CD4-positive, alpha-beta T cell treated with Interleukin-15 for 4 hours (primary cell): ENCODE measurements at places on chromosomes 1 and 21.
A peak's percentile ranks its signal among the peaks of the same experiment; 100 is the strongest.

- DNase-seq: no peak
Observed at GRCh38 chr21:39073717-39074116, 109.5 kb downstream of the PSMG1 start.

DNA sequence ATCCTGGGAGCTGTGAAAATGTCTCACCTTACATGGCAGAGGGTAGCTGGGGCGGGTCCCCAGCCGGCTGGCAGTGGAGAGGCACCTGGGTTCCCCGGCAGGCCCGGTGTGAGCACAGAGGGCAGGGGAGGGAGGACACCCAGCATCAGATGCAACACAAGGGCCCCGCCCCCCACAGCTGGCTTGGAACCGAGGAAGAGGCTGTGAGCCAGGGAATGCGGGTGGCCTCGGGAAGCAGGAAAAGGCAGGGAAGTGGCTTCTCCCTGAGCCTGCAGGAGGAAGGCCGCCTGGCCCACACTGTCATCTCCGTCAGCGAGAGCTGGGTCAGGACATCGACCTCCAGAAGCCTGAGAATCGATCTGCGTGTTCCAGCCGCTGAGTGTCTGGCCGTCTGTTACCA lies 87.3 kb downstream of the SIK1 start:
- DNase-seq: no peak

DNA sequence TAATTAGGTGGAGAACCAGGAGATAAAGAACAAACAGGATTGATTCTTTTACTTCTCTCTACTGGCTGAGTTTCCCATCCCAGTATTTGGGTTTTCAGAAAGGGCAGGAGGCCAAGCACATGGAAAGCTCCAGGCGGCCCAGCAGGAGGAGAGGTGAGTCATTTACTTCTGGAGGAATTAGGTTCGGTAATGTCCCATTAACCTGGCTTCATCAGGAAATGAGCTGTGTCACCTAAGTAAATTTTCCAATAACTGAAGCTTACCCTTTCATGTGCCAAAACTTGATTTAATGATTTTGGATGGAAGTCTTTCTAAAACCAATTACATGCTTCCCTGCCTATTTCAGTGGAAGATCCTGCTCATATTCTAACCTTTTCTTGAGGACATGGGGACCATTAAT lies 257.6 kb upstream of the USP24 start:
- DNase-seq: no peak

GRCh38 chr1:6148497-6149241 lies 31.5 kb downstream of the CHD5 start:
- DNase-seq: peak; percentile 51

DNA sequence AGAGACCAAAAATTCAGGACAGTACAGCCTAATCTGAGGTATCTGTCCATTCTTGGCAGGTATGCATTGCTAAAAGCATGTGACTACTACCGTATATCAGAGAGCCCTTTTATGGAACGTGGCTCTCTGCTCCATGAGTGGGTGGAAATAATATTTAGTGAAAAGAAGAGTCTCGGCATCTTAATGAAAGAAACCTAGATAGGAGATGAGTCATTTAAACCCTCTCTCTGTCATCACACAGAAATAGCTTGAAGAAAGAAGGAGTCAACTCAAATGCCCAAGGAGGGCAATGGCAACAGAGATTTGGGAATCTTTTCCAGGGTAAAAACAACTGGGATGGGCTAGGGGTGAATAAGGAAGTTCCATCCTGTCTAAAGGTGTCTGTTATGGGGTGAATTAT lies 528.2 kb downstream of the SMYD3 start:
- no peak for DNase-seq

DNA sequence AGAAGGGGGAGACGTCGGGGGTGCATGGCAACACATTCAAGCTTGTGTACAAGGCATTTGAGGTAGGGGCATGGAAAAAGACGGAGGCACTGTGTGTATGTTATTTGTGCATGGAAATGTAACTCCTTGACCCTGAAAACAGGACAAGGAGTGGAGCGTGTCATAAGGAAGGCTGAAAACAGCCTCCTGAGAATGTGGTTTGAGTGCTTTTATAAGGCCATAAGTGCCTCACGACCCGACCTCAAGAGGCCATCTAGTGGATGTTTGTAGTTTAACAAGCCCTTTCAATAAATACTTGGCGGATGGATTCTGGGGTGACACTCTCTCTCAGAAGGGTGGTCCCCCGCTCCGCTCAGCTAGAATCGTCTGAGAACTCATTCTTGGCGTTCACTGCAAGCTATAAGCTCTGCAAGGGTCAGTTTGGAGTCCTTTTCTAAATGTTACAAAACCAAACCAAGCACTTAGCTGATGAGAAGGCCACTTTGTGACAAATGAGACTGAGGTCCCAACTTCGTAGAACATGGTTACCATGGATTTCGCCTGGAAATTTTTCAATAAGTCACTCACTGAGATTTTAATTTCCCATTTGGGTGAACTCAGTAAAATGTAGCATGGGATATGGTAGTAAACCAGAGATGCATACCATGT lies 38.8 kb upstream of the CLCA4 start:
- DNase-seq: peak; percentile 27

DNA sequence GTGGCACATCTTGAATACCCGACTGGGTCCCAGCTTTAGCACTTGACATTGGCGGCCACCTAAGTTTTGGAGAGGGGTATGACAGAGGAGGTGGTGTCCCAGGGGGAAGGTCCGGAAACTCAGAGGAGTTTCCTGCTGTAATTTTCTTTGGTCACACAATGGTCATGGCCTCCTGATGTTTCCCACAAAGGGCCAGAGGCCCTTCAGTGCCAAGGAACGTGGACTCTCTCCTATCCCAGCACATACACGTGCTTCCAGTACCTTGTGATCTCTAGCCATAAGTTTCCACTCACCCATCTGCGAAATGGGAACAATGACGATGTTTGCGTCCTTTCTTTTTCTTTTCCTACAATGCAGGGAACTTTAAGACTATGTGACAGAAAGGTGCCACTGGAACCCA lies 13.2 kb downstream of the CAPN2 start:
- DNase-seq: no peak

DNA sequence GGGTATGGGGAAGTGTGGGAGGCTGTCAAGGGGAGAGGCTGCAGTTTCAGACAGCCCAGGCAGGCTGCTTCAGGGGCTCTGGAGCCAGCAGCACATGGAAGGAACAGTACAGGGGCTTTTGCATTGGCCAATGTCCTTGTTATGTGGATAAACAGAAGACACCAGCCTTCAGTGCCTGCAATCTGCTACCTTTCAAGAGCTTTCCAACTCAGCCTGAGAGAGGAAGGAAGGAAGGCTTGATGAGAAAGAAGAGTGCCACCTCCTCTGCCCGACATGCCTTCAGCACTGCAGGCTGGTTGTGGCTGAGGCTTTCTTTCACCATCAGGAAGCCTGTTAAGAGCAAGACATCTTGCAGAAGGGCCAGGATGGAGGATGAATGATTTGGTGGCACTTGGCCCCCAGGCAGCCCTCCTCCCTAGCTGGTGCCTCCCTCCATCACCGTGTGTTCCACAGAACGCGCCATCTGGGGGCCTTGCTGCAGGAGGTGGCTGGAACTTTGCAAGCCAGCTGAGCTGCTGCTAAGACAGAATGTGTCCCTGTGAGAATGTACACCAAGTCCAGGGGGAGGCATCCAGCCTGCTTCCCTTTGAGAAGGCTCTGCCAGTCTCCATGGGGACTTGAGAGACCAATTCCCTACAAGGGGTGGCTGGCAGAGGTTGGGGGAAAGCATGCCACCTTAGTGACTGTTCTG lies 372.4 kb upstream of the PROX1 start:
- DNase-seq: no peak

- no peak for DNase-seq
Observed at GRCh38 chr1:112549590-112549989, 40.8 kb downstream of the WNT2B start.

- peak; percentile 53 for DNase-seq
Observed at GRCh38 chr1:232635778-232636356, 5.9 kb upstream of the SIPA1L2 start.

DNA sequence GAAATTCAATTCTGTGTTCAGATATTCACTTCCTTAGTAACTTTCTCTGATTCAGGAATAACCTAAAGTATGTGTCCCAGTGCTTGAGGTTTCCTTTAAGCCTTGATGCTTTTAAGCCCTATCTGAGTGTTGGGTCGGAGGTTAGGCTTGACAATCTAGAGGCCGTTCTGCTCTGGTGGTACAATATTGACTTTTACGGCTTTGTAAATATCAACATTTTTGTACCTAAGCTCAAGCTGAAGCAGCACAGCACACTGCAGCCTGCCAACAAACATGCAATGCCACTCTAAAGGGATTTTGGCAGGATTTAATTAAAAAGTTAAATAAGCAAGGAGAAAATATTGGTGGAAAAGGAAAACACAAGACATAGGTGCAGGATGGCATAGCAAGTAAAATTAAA lies 279.2 kb downstream of the NEGR1 start:
- DNase-seq: no peak

DNA sequence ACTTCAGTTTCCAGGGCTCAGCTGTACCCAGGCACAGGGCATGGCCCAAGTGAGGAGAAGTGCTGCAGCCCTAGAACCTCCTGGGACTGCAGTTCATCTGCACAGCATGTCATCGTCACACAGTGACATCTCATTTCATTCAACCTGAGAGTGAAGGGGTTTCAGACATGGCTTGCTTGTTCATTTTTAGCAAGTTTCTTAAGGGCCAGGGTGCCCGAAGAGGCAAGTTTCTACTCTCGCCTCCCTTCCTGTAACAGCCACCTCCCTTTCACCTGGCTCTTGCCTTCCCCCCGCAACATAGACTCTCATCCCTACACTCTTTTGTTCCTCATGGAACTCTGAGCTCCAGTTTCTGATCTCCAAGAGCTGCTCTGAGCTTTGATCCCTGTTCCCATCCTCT lies 108.1 kb downstream of the C1orf21 start:
- DNase-seq: no peak

- no peak for DNase-seq
Observed at GRCh38 chr1:60156371-60156770, 82.8 kb upstream of the C1orf87 start.

- DNase-seq: no peak
Observed at GRCh38 chr1:212645546-212646543, 37.3 kb downstream of the ATF3 start.

DNA sequence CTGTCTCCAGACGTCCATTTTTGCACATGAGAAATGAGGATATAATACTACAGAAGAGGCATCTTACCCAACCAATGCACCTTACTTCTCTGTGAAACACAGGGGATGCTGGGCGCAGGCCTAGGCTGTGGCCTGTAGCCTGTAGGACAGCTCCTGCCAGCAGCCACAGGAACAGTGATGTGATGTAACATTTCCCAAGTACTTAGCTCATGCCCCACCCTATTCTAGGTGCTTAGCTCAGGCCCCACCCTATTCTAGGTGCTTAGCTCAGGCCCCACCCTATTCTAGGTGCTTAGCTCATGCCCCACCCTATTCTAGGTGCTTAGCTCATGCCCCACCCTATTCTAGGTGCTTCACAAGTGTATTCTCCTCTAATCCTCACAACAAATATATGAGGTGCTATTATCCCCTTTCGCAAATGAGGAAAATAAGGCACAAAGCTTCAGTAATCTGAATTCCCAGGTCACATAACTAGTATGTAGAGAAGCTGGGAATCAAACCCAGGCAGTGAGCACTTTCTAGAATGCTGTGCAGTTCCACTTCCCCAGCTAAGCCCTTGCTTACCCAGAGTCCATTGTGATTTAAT lies 4.6 kb upstream of the NAXE start:
- DNase-seq: no peak

DNA sequence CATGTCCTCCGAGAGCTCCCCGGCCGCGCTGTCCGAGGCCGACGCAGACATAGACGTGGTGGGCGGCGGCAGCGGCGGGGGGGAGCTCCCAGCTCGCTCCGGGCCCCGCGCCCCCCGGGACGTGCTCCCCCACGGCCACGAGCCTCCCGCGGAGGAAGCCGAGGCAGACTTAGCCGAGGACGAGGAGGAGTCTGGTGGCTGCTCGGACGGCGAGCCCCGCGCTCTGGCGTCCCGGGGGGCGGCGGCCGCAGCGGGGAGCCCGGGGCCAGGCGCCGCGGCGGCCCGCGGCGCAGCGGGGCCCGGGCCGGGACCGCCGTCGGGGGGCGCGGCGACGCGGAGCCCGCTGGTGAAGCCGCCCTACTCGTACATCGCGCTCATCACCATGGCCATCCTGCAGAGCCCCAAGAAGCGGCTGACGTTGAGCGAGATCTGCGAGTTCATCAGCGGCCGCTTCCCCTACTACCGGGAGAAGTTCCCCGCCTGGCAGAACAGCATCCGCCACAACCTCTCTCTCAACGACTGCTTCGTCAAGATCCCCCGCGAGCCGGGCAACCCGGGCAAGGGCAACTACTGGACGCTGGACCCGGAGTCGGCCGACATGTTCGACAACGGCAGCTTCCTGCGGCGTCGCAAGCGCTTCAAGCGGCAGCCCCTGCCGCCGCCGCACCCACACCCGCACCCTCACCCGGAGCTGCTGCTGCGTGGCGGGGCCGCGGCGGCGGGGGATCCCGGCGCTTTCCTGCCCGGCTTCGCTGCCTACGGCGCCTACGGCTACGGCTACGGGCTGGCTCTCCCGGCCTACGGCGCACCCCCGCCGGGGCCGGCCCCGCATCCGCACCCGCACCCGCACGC lies 547 bp downstream of the FOXD2 start:
- DNase-seq: peak; percentile 27

GRCh38 chr1:40155910-40156309 lies 5.3 kb upstream of the RLF start:
- DNase-seq: no peak

DNA sequence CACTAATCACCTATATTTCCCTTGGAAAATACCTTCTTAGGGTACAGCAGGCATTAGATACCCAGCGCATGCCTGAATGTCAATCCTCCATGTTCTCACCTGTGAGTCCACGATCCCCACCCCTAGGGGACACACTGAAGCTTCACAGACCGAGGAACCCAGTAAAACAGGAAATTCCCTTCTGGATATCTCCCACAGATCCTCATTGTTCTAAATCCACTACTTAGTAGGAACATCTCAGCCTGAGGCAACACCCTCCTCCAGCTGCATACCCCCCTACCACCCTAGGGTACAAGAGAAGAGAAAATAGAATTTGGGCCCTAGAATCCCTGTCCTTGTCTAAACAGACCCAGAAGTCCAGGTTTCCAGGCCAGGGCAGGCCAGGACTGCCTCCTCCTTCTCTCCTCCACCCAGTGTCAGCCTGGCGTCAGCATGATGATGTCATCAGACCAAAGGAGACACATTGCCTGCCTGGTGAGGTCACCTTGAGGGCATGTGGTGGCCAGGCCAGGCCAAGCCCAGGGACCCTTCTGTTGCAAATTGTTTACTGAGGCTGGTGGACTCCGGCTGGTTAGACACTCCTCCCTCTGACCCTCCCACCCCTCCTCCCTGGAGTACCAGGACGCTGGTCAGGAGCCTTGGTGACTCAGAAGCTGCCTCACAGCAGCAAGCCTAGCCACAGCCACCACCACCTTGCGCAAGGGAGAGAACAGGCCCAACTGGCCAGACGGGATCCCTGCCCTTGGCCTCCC lies 6.2 kb downstream of the NECTIN4 start:
- DNase-seq: no peak

GRCh38 chr1:117605164-117605773 lies 579 bp upstream of the TENT5C start:
- DNase-seq: no peak
